ENCODE measurements at places on chromosomes 6 and 20.

GRCh38 chr20:46400828-46401477 is 5.5 kb downstream of the ELMO2 start:
- DNase-seq = peak; percentile 13

- peak; percentile 82 for DNase-seq
Measured at GRCh38 chr6:29847871-29848630, 20.4 kb downstream of the HLA-G start.

- no peak for DNase-seq
Measured at GRCh38 chr6:72704979-72705378, 83.1 kb downstream of the KCNQ5 start.

DNA sequence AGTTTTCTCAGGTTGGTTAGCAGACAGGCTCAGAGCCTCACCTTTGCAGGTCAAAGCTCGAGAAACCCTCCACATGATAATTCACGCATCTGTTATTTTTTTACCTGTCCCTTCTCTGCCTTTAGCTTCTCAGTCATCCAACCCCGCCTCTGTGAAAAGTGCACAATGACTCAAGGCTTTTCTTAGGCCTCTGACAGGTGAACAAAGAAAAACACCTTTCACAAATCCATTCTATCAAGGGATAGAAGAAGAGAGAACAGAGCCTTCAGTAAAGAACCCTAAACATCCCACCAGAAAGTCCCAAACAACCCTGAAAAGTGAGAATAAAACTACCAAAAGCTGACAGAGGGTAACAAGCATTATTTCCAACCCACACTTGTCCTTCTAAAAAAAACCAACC is 178.2 kb downstream of the GJA10 start:
- no peak for DNase-seq

GRCh38 chr20:47724910-47725247 is 60.4 kb downstream of the SULF2 start:
- no peak for DNase-seq

- DNase-seq = no peak
Measured at GRCh38 chr6:72724545-72724944, 102.7 kb downstream of the KCNQ5 start.

DNA sequence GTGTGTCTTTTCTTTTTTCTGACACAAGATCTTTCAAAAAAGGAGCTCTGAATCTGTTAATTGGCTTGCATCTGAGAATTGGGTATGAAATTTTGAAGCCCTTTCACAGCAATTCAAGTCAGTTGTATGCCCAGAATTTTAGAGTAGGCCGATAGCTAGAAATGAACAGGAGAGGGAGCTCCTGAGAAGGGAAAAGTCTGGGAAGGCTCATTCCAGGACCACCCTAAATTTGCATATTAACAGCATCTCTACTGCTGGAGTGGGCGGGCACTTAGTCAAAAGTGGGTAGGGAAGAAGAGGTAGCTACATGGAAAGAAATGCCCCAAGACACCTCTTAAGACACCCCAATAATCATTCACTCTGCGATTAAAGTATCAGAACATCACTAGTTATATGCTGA is 928.3 kb downstream of the TBC1D32 start:
- DNase-seq = no peak

- no peak for DNase-seq
Measured at GRCh38 chr20:658731-659291, 5.8 kb upstream of the SRXN1 start.

DNA sequence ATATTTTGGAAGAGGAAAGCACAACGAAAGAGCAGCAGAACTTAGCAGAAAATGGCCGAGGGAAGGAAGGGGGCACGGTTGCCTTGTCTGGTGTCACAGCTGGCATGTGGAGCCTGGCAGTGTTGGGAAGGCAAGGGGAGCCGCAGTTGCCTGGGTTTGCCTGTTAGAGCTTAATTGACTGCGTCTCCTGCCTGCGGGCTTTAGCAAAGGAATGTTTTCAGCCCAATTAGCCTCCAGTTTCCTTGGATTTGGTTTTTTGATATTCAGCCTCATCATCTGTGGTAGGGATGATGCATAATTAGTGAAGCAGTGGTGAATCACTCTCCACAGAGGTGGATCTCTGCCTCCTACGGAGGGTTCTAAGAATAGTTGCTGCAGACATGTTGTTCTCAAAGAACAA is 832.6 kb downstream of the QKI start:
- DNase-seq = no peak

DNA sequence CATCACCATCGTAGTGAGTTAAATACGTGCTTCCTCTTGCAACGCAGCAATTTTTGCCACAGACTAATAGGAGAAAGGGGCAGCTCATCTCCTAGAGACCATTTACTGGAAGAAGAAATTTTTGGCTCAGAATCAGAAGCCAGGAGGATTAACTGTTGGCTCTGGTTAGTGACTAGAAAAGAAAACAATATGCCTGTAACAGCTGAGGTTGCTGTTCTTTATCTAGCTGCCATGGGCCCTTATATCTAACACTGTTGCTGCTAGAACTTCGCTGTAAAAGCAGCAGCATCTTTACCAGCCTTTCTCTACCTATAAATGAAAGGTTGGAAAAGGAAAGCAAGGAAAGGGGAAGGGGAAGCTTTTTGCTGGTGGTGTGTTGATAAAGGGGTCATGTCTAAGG is 65.9 kb downstream of the FAM135A start:
- no peak for DNase-seq

DNA sequence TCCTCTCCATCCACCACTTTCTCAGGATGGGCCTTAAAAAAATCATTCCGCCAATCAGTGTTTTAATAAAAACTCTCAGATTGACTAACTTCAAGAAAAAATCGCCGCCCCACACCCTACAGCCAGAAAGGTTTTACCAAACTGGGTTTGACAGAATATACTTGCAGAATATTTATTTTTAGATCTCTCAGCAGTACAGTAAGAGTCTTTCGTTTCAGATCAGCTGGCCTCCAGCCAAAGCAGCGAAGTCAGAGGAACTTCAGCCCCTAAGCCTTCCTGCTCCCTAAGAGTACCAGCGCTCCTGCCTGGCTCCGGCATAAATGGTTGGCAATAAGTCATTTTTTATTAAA is 24.7 kb downstream of the TBC1D7 start:
- DNase-seq = peak; percentile 39

- DNase-seq = no peak
Measured at GRCh38 chr6:29336269-29336668, 32.4 kb downstream of the OR5V1 start.

DNA sequence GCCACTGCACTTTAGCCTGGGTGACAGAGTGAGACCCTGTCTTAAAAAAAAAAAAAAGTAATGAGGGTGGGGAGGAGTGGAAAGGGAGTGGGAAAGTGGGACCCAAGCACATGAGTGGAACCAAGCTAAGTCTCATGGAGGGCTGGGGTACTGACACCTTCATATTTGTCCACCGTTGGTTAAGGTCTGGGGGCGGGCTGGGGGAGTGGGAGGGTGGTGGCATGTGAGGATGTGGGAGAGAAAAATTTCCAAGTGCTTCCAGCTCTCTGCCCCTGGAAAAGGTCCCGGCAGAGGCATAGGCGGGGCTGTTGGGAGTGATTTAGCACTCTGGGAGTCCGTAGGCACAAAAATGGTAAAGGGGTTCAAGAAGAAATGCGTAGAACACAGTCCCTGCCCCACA is 6.1 kb downstream of the PSORS1C2 start:
- no peak for DNase-seq

GRCh38 chr6:164665328-164665727 is 644.1 kb downstream of the C6orf118 start:
- no peak for DNase-seq

DNA sequence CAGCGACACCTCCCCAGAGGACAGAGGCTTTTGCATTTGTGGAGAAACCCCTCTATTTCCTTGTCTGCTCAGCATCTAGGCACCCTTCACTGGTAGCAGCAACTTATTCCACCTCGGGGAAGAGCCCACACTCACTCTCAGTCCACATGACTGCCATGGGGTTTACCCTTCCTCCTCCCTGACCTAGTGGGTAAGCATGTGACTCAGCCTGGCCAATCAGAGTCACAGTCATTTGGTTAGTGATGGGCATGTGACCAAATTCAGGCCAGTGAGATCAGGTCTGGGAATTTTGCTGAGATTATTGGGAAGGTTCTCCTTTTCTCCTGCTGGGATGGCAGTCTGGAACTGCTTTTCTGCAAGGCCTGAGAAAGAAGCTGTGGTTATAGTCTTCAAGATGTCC is 145.7 kb upstream of the PHACTR3 start:
- DNase-seq = no peak

DNA sequence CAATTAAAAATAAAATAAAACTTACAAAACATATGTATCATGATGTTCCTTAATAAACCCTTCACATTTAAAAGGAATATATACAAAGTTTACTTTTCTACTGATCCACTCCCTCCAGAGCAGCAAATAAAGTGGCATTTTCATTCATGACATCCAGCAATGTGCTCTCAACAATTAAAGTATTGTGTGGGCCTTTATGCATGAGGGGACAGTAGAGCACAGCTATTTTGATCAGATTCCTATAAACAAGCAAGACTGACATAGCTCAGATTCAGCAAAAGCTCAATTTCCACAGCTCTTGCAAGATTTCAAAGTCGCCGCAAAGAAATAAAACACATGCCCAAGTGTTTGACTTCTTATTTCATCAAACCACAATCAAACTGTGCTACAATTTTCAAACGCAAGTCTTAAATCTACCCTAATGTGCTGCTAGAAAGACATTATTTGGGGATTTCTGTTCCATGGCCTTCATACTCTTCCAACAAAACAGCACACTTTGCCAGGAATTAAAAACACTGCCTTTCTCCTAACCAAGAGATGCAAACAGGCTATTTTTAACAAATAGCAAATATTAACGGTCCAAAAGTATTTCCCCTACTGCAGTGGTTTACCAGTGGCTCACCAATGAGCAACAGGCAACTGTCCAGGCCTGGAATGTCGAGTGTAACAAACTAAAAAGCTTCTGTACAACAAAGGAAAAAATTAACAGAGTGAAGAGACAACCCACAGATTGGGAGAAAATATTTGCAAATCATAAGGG is 52.3 kb downstream of the MBOAT1 start:
- no peak for DNase-seq

GRCh38 chr6:27883136-27883535 is 29.1 kb downstream of the OR2B2 start:
- no peak for DNase-seq

- DNase-seq = no peak
Measured at GRCh38 chr6:87905101-87905641, 142.5 kb upstream of the SPACA1 start.

GRCh38 chr6:37548067-37548674 is 48.5 kb upstream of the CCDC167 start:
- no peak for DNase-seq

- DNase-seq = no peak
Measured at GRCh38 chr6:16800341-16800740, 39.1 kb upstream of the ATXN1 start.

GRCh38 chr6:52595000-52595795 is 18.3 kb upstream of the TRAM2 start:
- no peak for DNase-seq

GRCh38 chr6:116963972-116964371 is 86.9 kb downstream of the RFX6 start:
- DNase-seq = no peak

DNA sequence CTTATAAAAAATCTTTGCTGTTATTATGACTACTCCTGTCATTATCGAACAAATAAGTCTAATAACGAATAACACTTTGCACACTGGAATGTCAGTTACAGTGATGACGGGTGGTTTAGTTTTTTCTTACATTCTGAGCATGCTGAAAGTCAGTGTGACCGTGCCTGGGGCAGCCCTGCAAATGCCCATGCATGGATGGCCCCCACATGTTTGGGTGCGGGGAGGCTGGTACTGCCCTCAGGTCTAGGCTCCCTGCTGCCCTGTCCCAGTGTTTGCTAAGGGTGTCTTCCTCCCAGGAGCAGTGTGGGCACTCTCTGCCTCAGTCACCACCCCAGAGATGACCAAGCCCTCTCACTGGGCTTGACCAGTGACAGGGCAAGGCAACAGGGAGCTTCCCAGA is 3.0 kb downstream of the CSTL1 start:
- DNase-seq = no peak

DNA sequence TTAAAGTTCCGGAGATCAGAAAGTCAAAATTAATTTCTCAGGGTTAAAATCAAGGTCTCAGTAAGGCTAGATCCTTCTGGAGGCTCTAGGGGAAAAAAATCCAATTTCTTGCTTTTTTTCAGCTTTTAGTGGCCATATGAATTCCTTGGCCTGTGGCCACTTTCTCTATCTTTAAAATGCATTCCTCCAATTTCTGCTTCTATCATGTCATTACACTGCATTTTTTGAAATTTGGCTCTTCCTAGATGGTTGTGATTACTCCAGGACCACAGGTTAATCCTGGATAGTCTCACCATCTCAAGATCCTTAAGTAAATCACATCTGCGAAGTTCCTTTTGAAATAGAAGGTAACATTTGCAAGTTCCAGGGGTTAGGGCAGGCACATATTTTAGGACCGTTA is 1294.9 kb upstream of the CITED2 start:
- no peak for DNase-seq

DNA sequence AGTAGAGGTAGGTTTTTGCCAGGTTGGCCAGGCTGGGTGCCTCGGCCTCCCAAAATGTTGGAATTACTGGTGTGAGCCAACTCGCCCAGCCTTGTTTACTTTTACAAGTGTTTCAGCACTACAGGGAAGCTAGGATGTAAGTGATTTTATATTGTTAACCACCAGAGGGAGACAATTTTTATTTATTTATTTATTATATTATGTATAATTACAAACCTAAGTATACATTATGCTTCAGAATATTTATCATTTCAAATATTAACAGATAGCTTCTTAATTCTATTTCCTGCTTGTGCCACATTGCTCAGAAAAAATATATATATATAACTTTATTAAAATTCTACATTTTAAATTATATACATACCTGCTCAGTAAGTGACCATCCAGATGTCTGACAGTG is 9.8 kb downstream of the MMUT start:
- no peak for DNase-seq

DNA sequence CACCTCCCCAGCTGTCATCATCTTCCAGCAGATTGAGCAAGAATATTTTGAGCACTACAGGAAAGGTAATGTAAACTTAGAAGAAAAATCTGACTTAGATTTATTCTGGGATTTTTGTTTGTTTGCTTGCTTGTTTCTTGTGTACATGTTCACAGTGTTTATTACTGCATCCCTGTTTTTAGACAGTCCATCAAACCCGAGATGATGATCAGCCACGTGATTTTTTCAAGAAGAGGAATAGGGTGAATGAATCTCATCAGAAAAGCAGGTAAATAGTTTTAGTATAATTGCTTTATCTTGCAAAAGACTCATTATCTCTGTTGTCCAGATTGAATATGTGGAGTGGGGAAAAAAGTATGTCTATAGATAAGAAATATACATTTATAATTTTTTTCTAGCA is 2.1 kb downstream of the FAM217B start:
- no peak for DNase-seq
